ENCODE measurements at places on chromosomes 5 and 9. TPM values are rescaled to one million over a fixed set of nuclear protein-coding genes. Genes with fewer than 3 reads are reported as not detected.

DNA sequence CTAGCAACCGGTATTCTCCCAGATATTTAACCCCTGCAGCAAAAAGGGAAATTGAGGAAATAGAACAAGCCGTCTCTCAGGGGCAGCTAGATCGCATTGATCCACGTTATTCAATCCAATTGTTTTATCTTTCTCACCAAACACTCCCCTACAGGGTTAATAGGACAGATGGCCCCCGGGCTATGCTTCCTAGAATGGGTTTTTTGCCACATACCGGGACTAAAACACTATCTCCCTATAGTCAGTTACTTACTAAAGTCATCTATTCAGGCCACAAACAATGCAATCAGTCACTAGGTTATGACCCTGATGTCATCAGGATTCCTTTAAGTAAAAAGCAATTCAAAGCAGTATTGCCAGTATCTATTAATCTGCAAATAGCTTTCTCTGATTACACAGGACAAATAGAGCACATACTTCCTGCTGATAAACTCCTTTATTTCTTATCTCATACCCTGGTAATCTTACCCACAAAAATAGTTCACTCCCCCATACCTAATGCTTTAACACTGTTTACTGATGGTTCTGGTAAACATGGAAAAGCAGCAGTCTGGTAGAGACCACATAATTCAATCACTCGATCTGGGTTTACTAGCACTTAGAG, 159.0 kb downstream of the CPLANE1 start:
- DNase-seq = no peak

- DNase-seq = no peak
These were observed 106.2 kb downstream of the ZNF354C start for GRCh38 chr5:179166171-179166885.

GRCh38 chr9:95892690-95893089, 17.2 kb downstream of the ERCC6L2 start:
- no peak for DNase-seq

The HBEGF gene
- 16.6 TPM for total RNA-seq

DNA sequence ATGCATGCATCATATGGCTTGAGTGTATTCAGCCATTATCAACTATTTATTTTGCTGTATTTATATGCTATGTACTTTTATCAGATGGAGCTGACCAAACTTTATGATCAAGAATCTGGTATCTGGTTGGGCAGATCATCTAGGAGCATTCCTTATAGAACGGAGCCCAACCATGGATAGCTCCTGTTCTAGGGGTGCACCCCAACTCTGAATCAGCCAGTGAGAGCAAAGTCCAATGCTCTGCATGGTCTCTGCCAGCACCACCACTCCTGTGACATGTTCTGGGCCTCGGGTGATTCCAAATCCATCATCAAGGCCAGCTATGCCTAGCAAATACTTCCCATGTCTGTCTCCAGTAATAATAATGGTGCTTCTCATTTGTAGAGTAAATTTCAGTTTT, 517.5 kb downstream of the AGTPBP1 start:
- DNase-seq = no peak

DNA sequence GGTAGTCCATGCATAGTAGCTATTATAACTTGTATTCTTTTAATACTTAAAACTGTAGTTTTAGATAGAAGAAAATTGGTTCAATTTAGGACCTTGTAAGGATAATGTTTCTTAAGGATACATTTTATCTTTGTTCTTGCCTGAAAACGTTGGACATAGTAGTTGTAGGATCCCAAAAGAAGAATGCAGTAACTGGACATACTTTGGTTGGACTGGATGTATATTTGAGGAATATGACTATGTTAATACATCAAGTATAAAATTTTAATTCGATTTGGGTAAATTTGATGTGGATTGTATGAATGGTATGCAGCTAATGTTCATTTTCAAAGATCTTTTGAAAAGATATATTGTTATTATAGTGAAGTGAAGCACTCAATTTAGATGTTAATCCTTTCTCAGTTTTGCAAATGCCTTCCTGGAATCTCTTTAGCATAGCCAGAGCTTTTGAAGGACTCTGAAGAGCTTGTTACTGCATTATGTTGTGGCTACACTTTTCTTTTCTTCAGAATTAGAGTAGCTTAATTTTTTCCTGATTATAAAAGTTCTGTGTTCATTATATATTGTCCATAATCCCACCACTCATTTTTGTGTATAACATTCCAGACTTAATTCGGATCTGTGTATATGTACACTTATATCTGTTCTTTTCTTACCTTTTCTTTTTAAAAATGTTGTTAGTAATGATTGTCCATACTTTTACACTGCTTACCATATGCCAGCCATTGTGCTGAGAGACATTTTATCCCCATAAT, 41.2 kb downstream of the LRRTM2 start:
- no peak for DNase-seq

GRCh38 chr5:174376726-174377373, 331.3 kb downstream of the NSG2 start:
- DNase-seq = no peak

DNA sequence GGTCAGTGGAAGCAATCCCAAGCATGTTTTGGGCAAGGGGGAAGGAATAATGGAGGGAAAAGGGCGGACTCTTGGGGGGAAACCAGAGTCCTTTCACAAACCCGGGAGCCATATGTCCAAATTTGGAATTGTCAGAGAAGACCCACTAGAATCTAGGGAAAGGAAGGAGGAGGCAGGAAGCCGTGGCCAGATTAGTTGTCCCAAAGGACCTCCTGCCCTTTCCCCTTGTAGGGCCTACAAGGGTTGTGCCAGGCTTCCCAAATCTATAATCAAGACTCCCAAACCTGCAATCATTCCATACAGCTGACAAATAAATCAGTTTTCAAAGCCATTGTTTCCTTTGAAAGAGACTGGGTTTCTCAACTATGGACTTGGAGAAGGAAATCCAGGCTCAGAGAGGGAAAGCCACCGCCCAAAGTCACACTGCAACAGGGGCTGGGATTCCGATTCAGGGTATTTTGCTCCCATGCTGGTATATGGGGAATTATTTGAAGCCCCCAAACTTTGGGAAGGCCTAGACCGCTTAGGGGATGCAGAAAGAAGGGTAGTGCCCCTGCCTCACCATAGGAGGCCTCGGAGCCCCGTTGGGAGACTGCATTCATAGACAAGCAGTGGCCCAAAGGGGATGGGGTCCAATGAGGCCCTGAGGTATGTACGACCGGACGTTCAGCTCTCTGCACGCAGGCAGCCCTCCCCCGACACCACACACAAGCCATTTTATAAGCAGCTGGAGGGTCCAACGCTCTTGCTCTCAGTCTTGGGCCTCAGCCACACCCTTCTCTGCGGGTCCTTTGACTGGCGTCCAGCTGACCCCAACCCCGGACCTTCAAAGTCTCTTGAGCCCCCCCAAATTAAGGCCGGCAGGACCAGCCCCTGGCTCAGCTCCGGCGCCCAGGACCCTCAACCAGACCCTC, 815 bp downstream of the ANXA6 start:
- DNase-seq = peak; percentile 49

- no peak for DNase-seq
These were observed 68.3 kb downstream of the DCP2 start for GRCh38 chr5:113044776-113045465.

GRCh38 chr5:88503406-88503805, 234.8 kb upstream of the TMEM161B start:
- no peak for DNase-seq

The GPR150 gene
- 0.22 TPM for total RNA-seq

GRCh38 chr9:35349287-35349990, 140.5 kb upstream of the RUSC2 start:
- no peak for DNase-seq

The HAPLN1 gene
- not detected for total RNA-seq

- DNase-seq = no peak
These were observed 284.5 kb downstream of the IRX2 start for GRCh38 chr5:2466966-2467365.

The EIF4EBP3 gene
- total RNA-seq = 1.2 TPM

GRCh38 chr9:21624675-21625644, 142.8 kb upstream of the IFNE start:
- no peak for DNase-seq

The C5orf58 gene
- total RNA-seq = not detected

DNA sequence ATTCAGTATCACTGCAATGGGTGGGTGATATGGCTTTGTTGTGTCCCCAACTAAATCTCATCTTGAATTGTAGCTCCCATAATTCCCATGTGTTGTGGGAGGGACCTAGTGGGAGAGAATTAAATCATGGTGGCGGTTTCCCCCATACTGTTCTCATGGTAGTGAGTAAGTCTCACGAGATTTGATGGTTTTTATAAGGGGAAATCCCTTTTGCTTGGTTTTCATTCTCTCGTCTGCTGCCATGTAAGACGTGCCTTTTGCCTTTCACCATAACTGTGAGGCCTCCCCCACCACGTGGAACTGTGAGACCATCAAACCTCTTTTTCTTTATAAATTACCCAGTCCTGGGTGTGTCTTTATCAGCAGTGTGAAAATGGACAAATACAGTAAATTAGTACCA, 9.5 kb upstream of the NANS start:
- no peak for DNase-seq

The FAXDC2 gene
- total RNA-seq = 15.3 TPM

The ZFYVE16 gene
- total RNA-seq = 21.6 TPM

The LCN2 gene
- total RNA-seq = not detected

- DNase-seq = no peak
These were observed 136.2 kb upstream of the HAPLN1 start for GRCh38 chr5:83856881-83857280.

- peak; percentile 46 for DNase-seq
These were observed 216.8 kb upstream of the RPS23 start for GRCh38 chr5:82494942-82495341.

- no peak for DNase-seq
These were observed at the start of gene TAL2 for GRCh38 chr9:105662184-105663104. Gene TAL2 (plus strand): TSS chr9:105662457. CDS start chr9:105662497, 40 bp downstream.

DNA sequence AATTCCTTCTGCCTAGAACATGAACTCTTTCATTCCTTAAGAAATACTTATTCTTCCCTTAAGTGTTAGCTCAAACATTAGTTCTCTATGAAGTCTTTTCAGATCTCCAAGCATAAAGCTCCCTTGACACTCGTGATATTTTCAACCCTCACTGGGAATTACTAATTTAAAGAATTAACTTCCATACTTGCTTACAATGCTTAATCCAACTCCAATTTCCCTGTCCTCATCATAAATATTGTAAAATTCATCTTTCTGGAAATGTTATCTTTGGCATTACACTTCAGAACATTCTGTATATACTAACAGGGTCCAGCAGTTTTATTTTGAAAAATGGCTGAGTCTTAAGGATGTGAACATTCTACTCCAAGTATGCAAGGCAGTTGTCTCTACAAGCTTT, 7.2 kb downstream of the STARD4 start:
- DNase-seq = no peak

DNA sequence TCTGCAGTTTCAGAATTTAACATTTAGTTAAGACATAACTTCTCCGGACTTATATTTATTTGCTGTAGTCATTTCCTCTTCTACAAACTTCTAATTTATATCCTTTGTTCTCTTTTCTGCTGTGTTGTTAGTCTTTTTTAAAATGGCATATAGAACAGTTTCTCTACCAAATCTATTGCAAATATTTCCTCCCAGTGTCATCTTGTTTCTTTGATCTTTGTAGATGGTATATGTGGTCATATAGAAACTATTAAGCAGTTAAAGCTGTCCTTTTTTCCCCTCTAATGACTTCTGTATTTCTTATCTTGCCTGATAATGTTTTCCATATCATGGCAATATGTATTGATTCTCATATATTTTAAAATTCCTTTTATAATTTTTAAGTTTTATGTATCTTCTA, 264.5 kb downstream of the MCTP1 start:
- DNase-seq = no peak

- DNase-seq = peak; percentile 41
These were observed 227.1 kb upstream of the DMRT1 start for GRCh38 chr9:614431-614830.

The SOX30 gene
- total RNA-seq = not detected

DNA sequence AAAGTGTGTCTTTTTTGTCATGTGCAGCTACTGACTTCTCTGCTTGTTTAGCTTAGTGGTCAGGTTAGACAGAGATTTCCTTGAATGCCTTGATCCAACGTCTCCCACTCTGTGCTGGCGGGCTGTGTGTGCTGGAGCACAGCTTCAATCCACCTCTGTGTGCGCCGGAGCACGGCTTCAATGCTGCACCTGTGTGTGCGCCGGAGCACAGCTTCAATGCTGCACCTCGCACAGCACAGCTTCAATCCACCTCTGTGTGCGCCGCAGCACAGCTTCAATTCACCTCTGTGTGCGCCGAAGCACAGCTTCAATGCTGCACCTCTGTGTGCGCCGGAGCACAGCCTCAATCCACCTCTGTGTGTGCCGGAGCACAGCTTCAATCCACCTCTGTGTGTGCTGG, 69.0 kb upstream of the PHYKPL start:
- no peak for DNase-seq

GRCh38 chr5:107831612-107832395, 161.1 kb upstream of the EFNA5 start:
- DNase-seq = no peak

DNA sequence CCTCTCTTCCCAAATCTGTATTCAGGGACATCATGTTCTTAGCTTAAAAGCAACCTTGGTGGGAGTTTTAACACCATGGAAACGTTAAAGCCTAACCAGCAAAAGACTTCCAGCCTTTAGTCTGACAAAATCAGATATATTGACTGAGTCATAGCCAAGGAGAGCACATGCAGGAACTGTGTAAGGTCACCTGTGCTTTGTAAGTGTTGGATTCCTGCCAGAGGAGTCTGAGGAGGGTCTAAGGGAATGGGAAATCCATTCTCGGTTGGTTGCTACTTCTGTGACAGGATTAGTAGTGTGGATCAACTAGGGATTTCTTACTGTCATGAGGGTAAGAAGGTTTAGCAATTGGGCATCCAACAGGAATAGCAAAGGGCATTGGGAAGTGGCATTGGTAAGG, 142.0 kb upstream of the CHD1 start:
- DNase-seq = no peak

GRCh38 chr5:174022384-174023095, 23.0 kb upstream of the NSG2 start:
- DNase-seq = no peak

The STKLD1 gene
- 0.44 TPM for total RNA-seq

- no peak for DNase-seq
These were observed 1.8 kb downstream of the PLAC8L1 start for GRCh38 chr5:146103594-146103993.

DNA sequence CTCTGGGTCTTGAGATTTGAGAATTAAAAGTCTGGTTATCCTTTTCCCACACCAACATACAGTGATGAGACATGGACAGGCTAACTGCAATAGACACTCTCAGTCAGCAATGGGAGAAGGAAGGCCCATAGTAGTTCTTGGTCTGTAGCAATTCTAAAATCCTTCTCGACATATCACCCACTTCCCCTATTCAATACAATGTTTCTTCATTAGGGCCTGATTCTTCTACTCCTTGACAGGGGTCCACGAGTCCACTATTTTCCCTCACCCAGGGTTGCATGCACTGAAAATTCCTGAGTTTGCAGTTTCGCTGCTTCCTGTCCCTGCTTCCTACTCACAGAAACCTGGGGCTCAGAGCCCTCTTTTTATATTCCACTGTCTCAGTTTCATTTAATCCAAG, 402.8 kb downstream of the MAT2B start:
- no peak for DNase-seq
